ENCODE measurements at places on chromosomes 16 and 17.

DNA sequence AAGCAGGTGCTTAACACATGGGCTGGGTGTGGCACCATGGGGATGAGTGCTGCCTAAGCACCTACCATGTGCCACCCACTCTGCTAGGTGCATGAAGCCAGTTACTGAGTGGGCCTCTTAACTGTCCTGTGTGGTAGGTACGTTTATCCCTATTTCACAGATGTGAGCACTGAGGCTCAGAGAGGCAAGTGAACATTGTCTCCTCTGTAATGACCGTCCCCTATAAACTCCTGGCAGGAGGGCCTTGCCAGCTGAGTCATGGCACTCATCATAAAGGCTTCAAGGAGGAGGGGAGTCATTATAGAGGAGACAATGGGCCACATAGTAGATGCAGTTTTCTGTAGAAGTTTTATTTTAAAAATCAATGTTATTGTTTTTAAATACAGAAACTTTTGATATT lies 79.1 kb downstream of the RAB11FIP4 start:
- no peak for DNase-seq

DNA sequence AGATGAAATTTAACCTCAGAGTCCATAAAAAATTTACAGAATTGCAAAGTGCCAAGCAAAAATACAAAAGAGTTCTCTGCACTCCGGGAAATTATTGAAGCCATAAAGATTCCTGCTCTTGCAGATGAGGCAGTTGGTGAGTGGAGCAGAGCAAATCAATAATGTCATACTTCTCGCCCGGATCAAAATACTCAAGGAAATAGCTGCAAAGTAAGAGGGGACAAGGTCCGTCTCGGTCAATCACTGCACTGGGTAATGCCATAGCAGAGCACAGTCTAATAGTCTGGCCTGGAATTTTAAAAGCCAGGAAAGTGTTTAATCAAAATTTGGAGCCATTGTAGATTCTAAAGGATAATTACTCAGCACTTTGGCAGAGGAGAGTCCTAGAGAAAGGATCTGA lies 58.9 kb downstream of the GP2 start:
- DNase-seq = no peak

DNA sequence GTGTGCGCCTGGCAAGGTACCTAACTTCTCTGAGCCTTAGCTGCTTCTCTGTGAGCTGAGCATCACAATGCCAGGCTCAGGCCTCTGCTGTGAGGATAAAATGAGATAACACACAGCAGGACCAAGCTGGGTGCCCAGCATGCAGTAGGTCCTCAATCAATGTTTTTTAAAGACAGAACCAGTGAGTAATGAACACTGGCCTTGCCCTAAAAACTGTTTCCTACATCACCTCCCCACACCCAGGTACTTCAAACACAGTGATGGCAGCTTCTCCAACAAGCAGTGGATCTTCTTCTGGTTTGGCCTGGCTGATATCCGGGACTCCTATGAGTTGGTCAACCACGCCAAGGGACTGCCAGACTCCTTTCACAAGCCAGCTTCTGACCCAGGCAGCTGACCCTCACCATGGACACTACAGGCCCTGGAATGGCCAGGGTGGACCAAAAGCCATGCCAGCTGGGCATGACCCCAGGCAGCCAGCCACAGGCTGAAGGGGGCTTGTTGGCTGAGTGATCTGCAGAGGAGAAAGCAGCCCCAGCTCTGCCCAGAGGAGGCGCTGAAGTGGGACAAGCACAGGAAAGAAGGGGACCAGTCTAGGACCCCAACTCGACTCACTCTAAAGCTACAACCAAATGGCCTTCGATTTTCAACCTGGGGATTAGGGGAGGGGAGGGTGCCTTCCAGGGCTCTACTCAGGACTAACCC lies 3.9 kb downstream of the NAGS start:
- no peak for DNase-seq

DNA sequence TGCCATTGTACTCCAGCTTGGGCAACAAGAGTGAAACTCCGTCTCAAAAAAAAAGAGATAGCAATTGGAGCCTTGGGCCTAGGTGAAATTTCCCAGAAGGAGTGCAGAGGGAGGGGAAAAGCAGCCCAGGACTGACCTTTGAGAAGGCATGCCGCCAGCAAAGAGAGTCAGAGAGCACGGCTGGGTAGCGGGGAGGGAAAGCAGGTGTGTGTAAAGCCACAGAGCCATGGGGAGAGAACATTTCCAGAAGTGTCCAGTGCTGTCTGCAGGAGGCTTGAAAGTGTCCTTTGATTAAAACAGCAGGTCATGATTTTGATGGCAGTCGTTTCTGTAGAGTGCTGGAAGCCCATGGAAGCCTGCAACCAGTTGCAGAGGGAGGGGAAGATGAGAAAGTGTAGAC lies 8.1 kb downstream of the C16orf54 start:
- DNase-seq = no peak

- DNase-seq = no peak
Measured at GRCh38 chr16:67927131-67927941, 4.3 kb downstream of the CTRL start.

GRCh38 chr17:17817552-17817947 lies 19.2 kb downstream of the SREBF1 start:
- no peak for DNase-seq

DNA sequence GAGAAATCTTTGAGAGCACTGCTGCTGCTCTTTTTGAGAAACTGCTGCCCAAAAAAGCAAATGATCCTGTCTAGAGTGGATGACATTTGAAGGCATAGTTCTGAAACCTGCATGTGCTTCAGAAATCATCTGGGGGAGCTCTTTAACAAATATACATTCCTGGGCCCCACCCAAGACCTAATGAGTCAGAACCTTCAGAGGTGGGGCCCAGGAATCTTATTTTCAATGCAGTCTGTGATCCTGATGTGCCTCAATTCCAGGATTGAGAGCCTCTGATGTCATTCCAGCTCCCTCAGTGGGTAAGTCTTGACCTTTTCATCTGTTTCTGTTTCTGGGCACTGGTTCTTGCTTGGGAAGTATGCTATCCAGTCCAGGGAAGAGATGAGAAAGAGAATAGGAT lies 42.3 kb downstream of the HNF1B start:
- no peak for DNase-seq

- DNase-seq = no peak
Measured at GRCh38 chr17:17091276-17091675, 49.0 kb downstream of the MPRIP start.

GRCh38 chr16:598823-599739 lies 9.2 kb downstream of the RAB40C start:
- no peak for DNase-seq

GRCh38 chr16:3188925-3189825 lies 1.2 kb downstream of the OR1F1 start:
- no peak for DNase-seq

- no peak for DNase-seq
Measured at GRCh38 chr17:40290629-40291280, 3.1 kb downstream of the CDC6 start.

DNA sequence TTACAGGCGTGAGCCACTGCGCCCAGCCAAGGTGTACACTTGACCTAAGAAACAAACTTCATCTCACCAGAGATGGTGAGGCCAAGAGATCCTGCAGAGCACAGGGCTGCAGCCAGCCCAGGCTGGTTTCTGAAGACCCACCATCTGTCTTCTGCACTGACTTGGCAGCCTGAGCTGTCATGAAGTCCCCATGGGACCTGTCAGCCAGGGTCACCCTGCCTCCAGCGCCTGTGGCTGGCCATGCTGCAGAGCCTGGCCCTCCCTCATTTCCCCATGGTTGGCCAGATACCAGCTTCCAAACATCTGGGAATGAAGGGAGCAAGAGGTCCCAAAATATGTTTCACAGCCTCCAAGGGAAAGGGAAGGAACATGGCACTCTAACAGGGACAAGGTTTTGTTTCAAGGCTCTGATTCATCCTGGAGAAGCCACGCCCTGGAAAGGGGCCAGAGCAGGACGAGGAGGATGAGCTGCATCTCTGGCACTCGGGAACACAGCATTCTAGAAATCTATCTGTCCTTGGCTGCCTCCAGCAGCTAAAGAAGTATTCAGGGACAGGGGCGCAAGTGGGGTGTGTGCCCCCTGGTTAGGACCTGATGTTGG lies 45.3 kb downstream of the DDX19A start:
- DNase-seq = no peak

DNA sequence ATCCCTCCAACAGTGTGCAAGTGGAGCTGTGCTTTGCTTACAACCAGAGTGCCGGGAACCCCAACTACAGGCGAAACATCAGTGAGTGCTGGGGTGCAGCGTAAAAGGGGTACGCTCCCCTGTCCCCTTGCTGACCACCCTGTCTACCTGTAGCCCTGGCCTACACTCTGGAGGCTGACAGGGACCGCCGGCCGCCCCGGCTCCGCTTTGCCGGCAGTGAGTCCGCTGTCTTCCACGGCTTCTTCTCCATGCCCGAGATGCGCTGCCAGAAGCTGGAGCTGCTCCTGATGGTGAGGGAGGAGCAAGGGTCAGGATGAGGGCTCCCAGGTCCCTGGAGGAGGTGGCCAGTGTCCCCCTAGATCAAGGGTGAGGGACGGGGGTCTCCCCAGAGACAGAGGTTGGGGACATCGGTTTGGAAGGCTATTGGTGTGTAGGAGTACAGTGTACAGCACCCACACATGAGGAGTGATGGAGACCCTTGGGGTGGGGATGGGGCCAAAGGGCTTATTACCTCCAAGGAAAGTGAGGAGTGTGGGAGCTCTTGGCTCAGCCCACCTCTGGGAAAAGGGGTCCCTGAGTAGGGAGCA lies 19.6 kb upstream of the PDK2 start:
- no peak for DNase-seq

Measured in stimulated activated CD4-positive, alpha-beta T cell treated with anti-CD3 and anti-CD28 coated beads, Interleukin-4, amount 100 ng/mL, for 48 hours (primary cell).